ENCODE measurements at places on chromosomes 5 and 9.

DNA sequence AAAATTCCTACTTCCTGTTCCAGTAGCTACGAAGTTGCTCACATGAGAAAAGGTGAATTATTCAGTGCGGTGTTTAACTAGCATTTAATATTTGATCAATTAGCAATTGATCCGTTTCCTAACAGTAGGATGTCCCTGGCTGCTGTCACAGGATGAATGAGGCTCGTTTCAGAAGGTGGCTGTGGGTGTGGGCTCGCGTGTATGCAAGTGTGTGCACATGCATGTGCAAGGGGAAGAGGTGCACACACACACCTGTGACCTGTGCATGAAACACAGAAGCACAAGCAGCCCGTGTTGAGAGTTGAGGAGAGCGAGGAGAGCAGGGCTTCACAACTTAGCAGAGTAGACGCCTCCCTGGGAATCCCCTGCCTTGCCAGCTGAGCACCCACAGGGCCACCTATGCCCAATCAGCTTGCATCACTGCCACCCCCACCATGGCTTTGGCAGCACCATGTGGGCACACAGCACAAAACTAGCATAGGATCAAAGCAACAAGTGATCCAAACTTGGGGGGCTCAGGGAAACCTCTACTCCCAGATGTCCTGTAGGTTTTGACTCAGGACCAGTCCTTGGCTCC lies 107.2 kb downstream of the C5orf15 start:
- no peaks in the 10 kb centered on the region for H3K27me3 ChIP-seq
- no peaks in the 10 kb centered on the region for H3K36me3 ChIP-seq
- no peak overlapping the region for H3K4me3 ChIP-seq
- H3K27ac ChIP-seq = no peak overlapping the region
- peaks cover 9% of the 10 kb centered on the region for H3K4me1 ChIP-seq

- H3K27ac ChIP-seq = peak overlapping the region; percentile 5
- peaks cover 9% of the 10 kb centered on the region for H3K4me1 ChIP-seq
- no peaks in the 10 kb centered on the region for H3K27me3 ChIP-seq
- no peak for DNase-seq
- peaks cover 9% of the 10 kb centered on the region for H3K36me3 ChIP-seq
Measured at GRCh38 chr9:131982671-131983239, 96.9 kb downstream of the MED27 start.

- H3K27me3 ChIP-seq = peaks cover 4% of the 10 kb centered on the region
- no peaks in the 10 kb centered on the region for H3K36me3 ChIP-seq
- no peaks in the 10 kb centered on the region for H3K4me1 ChIP-seq
- no peak for DNase-seq
Measured at GRCh38 chr9:134602547-134603362, 38.8 kb upstream of the COL5A1 start.

DNA sequence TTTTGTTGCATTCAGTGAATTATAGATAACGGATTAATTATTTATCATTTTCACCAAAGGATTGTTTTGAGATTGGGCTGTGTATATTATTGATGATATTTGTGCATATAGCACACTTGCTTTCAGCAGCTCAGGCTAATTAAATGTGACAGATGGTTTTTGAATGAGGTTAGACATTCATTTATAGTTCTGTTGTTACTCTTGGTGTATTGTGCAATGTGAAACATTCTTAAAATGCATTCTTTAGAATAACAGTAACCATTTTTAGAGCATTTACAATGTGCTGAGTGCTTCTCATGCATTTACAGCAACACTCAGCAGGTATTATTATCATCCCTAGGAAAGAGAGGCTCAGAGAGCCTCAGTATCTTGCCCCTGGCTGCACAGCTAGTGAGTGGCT lies 23.8 kb downstream of the NANS start:
- no peak for DNase-seq
- no peaks in the 10 kb centered on the region for H3K27me3 ChIP-seq
- H3K27ac ChIP-seq = no peak overlapping the region
- no peak overlapping the region for H3K4me3 ChIP-seq
- peaks cover 20% of the 10 kb centered on the region for H3K36me3 ChIP-seq

DNA sequence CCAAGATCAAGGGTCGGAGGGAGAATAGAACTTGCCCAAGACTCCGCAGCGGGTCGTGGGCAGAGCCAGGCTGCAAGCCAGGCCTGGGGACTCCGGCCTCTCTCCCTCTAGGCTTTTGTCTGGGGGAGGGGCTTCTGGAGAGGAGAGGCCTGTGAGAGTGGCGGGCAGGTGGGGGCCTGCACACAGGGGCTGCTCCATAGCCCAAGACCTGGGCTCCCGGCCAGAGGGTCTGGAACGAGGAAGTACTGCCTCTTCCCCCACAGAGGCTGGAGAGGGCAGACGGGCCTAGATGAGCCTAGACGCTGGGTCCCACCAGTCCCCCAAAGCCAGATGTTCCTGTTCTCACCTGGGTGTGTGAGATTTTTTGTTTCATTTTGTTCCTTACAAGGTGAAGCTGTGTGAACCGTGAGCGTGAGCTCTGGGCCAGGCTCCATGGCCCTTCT lies 5.2 kb upstream of the ST6GALNAC6 start:
- peak overlapping the region; percentile 81 for H3K4me3 ChIP-seq
- peak overlapping the region; percentile 99 for H3K27ac ChIP-seq
- peaks cover 3% of the 10 kb centered on the region for H3K36me3 ChIP-seq

DNA sequence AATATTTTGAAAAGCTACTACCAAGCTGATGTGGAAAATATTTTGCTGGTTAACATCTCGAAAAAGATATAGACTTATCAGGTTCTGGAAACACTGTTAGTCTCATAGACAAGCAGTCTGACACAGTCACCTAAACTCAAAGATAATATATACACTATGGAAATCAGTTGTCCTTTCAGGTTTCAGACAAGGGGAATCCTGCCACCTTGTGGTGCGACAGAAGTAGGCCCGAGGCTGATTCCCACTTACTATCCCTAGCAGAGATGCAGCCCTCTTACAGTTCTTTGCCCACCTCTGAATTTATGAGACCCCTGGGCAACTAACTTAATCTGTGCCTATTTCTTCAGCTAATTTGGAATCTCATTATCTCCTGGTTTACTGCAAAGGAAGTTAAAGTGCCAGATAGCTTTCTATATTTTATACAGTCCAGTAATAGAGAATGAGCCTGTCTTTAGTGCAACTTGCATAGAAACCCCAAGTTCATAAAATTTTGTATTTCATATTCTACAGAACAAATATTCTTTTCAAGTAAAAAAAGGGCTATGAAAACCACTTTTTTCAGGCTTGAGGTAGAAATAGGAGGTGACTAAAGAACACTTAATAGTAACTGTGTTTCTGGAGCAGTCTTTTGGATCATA lies 16.9 kb downstream of the RAD1 start:
- H3K4me1 ChIP-seq = no peaks in the 10 kb centered on the region
- peaks cover 3% of the 10 kb centered on the region for H3K36me3 ChIP-seq
- H3K27me3 ChIP-seq = no peaks in the 10 kb centered on the region
- H3K27ac ChIP-seq = no peak overlapping the region
- DNase-seq = peak; percentile 47

DNA sequence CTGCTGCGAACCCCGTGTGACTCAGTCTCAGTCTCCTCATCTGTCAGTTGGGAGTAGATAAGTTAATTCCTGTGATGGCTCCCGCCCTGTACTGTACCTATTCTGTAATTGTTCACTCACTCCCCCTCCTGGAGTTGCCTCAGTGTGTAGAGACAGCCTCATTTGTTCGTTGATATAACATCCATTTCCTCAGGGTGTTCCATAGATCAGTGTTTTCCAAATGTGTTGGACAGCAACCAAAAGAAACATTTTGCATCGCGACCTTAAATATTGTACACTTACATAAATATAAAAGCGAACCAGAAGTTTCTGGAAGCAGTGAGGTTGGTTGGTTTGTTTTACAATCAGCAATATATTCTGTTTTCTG lies 698 bp downstream of the NFX1 start:
- peak overlapping the region; percentile 99 for H3K27ac ChIP-seq
- peak overlapping the region; percentile 97 for H3K4me3 ChIP-seq
- H3K36me3 ChIP-seq = peaks cover 23% of the 10 kb centered on the region
- no peaks in the 10 kb centered on the region for H3K27me3 ChIP-seq
- H3K4me1 ChIP-seq = peaks cover 33% of the 10 kb centered on the region

- no peaks in the 10 kb centered on the region for H3K36me3 ChIP-seq
- DNase-seq = no peak
- peaks cover 3% of the 10 kb centered on the region for H3K4me1 ChIP-seq
- no peak overlapping the region for H3K27ac ChIP-seq
- peak overlapping the region; percentile 41 for H3K4me3 ChIP-seq
Measured at GRCh38 chr9:129351642-129352145, 173.6 kb upstream of the IER5L start.

DNA sequence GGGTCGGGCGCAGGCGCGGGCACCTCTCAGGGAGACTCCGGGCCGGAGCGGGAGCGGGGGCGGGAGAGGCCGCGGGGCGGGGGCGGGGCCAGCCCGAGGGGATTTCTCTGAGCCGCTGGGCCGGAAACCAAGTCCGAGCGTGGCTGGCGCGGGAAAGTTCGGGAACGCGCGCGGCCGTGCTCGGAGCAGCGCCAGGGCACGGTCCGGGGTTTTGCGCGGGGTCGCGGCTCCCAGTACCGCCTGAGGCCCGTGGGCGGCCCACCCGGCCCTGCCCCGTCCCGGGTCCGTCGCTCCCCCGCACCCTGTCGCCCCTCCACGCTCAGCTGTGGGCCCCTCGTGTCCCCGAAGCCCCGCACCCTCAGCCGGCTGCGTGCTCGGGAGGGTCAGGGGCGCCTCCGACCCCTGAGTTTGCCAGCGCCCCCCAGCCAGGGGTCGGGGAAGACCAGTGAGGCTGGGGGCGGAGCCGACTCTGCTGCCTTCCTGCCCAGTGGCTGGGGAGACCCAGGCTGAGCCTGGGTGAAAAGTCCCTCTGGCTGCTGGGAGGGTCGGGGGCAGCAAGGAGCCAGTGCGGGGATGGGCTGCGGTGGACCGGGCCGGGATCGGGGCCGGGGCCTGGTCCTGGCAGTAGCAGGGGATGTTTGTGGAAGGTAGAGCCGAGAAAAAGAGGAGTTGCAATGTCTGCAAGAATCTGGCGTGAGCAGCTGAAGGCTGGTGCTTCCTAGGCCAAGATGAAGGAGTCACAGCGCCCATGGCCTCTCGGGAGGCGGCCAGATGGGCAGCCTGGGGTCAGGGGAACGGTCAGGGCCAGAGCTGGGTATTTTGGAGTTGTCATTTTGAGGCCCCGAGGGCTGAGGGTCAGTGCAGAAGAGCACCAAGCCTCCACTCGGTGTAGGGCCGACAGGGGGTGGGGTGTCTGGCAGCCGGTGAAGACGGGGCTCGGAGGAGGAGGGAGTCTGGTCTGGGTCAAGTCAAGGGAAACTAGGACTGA lies 588 bp downstream of the TRAF2 start:
- H3K36me3 ChIP-seq = no peaks in the 10 kb centered on the region
- H3K27ac ChIP-seq = peak overlapping the region; percentile 91
- peak overlapping the region; percentile 87 for H3K4me3 ChIP-seq
- H3K27me3 ChIP-seq = no peaks in the 10 kb centered on the region
- H3K4me1 ChIP-seq = peaks cover 17% of the 10 kb centered on the region

DNA sequence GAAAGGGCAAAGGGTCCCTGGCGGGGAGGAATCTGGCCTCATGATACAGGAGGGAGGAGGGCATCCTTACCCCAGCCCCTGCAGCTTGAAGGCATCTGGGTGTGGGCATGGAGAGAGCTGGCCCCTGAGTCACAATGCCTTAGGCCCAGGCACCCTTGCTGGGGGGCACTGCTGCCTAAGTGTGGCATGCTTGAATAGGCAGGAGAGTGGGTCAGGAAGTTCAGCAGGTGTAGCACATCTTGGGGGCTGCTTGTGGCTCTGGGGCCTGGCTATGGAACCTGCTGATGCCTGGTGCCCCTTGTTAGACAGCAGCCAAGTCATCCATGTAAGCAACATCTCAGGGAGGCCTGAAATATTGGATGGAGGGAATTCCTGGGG lies 63.1 kb downstream of the HSPA4 start:
- DNase-seq = no peak
- H3K36me3 ChIP-seq = no peaks in the 10 kb centered on the region
- no peak overlapping the region for H3K4me3 ChIP-seq
- H3K4me1 ChIP-seq = peaks cover 16% of the 10 kb centered on the region
- H3K27me3 ChIP-seq = no peaks in the 10 kb centered on the region
- no peak overlapping the region for H3K27ac ChIP-seq

DNA sequence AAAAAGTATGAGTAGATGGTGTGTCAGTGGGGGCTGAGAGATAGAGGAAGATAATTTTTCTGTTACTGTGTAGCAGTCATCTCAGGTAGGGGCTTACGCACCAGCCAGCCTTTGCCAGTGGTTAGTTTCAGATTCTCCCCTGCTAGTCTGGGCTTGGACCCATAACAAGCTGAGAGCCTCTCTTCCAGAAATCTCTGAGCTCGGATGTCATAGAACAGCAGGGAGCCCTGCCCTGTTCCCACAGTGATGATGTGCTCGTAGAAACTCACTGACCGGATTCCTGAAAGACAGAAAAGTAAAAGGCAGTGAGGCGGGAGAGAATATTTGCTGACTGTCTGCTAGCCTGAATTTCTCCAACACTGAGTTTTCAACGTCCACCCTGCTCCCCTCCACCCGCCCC lies 37.2 kb downstream of the DCAF12 start:
- peaks cover 8% of the 10 kb centered on the region for H3K27me3 ChIP-seq
- no peaks in the 10 kb centered on the region for H3K36me3 ChIP-seq
- no peak for DNase-seq
- H3K4me1 ChIP-seq = peaks cover 3% of the 10 kb centered on the region
- H3K4me3 ChIP-seq = no peak overlapping the region
- H3K27ac ChIP-seq = no peak overlapping the region

DNA sequence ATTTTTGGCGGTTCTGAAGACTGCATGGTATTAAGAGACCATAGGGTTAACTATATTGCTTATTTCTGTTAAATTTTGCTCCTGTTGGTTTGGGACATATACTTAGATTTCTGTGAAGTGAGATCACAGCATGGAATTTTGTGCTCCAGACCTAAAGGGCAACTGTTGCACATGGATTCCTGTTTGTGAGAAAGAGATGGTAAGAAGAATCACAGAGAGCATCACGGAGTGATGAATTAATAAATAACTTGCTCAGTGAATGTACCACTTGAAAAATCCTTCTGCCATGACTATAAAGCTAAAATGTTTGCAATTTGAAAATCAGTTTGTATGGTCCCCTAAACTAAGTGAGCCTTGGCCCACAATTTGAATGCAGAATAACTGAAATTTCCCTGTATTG lies 4.5 kb downstream of the PSAT1 start:
- no peaks in the 10 kb centered on the region for H3K36me3 ChIP-seq
- H3K27ac ChIP-seq = no peak overlapping the region
- H3K27me3 ChIP-seq = peaks cover 4% of the 10 kb centered on the region
- peaks cover 6% of the 10 kb centered on the region for H3K4me1 ChIP-seq
- DNase-seq = no peak
- no peak overlapping the region for H3K4me3 ChIP-seq

- no peaks in the 10 kb centered on the region for H3K36me3 ChIP-seq
- H3K4me1 ChIP-seq = no peaks in the 10 kb centered on the region
- no peak overlapping the region for H3K4me3 ChIP-seq
- H3K27ac ChIP-seq = no peak overlapping the region
- peaks cover 1% of the 10 kb centered on the region for H3K27me3 ChIP-seq
Measured at GRCh38 chr9:134600371-134600770, 41.2 kb upstream of the COL5A1 start.

GRCh38 chr9:84003246-84003645 lies 22.6 kb downstream of the RMI1 start:
- peaks cover 14% of the 10 kb centered on the region for H3K36me3 ChIP-seq
- H3K27me3 ChIP-seq = no peaks in the 10 kb centered on the region
- no peak for DNase-seq
- H3K4me1 ChIP-seq = peaks cover 8% of the 10 kb centered on the region

All from memory B cell (primary cell).